ENCODE measurements at places on chromosomes 13 and 19.

DNA sequence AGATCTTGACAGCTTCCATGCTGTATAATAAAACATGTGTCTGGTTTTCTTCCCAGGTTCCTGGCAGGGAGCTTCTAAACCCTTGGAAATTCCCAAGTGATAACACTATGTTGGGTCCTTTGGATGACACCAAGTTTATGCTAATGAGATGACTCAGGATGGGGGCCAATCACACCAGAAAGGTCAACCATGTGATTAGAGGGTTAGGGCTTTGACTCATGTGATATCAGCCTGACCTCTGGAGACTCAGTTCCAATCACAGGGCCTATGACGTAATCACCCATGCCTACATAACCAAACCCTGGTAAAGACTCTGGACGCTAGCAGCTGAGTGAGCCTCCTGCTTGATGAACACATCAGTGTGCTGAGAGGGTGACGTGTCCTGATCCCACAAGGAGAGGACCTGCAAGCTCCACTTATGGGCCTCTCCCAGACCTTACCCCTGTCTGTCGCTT is 203.6 kb downstream of the DCLK1 start:
- DNase-seq, result no peak

DNA sequence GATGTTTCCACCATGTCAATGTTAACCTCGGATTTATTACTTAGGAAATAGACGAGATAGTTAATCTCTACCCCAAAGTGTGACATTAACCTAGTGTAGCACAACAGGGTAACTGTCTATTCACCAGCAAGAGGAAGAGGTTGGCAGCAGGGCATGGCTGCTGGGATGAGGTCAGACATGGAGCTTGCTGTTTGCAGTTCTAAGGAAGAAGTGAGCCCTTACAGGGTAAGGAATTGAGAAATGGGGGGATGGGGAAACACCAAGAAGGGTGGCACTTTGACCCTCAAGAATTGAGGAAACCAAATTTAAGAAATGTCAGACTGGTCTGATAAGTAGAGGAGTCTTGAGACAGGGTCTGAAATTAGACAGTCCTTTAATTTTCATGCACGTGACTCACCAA is 62.4 kb downstream of the MBD3L2B start:
- DNase-seq, result no peak

GRCh38 chr13:34155931-34156607 is 338.1 kb downstream of the RFC3 start:
- DNase-seq, result no peak

- DNase-seq, result no peak
Observed at GRCh38 chr13:74707291-74707690, 573.1 kb upstream of the KLF12 start.

DNA sequence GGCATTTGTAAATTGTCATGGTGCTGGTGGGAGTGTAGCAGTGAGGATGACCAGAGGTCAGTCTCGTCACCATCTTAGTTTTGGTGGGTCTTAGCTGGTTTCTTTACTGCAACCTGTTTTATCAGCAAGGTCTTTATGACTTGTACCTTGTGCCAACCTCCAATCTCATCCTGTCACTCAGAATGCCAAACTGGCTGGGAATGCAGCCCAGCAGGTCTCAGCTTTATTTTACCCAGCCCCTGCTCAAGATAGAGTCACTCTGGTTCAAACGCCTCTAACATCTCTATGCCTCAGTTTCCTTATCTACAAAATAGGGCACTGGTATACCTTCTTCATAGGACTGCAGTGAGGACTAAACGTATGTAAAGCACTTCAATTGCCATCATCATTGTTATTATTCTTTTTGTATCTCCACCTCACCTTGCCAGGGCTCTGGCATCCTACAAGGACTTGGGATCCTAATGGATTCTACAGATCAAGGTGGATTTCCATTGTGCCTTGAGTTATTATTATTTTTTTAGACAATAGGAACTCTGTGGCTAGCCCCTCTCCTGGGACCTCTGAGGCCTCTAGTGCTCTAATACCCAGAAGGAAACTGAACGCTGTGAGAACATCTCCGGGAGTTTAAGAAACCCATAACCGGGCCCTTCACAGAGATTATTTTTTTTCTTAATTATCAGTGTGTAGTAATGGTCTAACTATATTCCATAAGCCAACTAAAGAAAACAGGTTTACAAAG is 69.0 kb upstream of the RGCC start:
- no peak for DNase-seq

DNA sequence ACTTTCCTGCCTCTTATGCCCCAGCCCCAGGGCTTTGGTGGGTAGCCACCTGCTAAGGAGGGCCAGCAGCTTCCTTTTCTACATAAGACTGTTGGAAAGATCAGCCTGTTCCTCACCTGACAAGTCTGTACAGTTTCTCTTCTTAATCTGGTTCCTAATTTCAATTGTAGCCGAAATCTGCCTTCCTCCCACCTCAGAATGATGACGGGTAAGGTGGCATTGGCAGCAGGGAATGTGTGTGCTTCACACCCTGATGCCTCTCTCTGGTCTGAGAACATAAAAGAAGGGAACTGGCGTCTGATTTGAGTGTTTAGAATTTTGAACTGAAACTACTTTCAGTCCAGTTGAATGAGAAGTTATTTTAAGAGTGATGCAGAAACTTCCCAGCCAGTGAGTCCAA is 16.0 kb downstream of the MAU2 start:
- no peak for DNase-seq

DNA sequence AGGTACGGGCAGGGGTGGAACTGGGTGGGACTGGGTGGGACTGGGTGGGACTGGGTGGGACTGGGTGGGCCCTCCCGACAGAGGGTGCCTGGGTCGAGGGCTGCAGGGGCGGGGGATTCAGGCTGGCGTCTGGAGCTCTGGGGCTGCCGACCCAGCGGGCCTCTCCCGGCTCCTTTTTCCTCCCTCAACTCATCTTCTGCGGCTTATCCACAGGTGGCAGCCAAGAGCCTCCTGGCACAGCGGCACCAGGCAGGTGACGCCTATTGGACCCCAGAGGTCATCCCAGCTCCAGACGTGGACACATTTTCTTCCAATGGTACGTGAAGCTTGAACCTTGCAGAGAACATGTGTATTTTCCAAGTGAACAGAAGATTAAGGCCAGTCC is 533 bp downstream of the ZNF544 start:
- DNase-seq, result no peak

DNA sequence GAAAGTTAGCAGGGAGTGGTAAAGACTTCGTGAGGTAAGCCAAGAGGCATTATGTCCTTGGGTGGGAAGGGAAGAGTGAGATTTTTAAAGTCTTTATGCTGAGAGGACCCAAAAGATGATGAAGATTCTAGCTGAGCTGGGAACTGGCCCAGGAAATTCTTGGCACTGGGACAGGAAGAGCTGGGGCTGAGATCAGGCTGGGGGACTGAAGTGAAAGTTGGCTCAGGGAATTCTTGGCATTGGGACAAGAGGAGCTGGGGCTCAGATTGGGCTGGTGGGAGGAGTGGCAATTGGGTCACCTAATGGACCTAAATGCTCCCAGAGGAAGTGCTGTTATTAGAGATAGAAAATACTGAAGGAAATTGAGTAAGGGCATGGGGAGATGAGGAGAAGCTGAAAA is 8.8 kb downstream of the SCEL start:
- DNase-seq, result peak; percentile 10

DNA sequence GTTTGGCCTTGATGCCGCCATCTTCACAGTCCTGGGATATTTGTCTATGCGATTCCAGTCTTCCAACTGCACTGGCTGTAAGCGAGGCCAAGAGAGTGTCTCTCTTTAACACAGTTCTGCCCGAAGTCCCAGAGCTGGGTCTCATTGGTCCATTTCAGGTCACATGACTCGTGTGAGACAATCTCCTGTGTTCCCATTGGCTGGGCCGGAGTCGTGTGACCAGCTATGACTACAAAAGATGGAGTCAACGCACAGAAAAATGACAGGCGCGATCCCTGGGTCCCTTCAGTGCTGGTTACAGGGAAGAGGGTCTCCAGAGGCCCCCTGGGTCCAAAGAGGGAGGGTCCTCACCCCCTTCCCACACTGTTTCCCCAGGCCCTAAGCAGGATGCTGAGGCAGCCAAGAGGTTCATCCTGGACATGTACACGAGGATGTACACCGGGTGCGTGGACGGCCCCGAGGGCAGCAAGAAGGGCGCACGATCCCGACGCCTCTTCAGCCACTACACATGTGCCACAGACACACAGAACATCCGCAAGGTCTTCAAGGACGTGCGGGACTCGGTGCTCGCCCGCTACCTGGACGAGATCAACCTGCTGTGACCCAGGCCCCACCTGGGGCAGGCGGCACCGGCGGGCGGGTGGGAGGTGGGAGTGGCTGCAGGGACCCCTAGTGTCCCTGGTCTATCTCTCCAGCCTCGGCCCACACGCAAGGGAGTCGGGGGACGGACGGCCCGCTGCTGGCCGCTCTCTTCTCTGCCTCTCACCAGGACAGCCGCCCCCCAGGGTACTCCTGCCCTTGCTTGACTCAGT is 15.9 kb upstream of the S1PR4 start:
- no peak for DNase-seq

DNA sequence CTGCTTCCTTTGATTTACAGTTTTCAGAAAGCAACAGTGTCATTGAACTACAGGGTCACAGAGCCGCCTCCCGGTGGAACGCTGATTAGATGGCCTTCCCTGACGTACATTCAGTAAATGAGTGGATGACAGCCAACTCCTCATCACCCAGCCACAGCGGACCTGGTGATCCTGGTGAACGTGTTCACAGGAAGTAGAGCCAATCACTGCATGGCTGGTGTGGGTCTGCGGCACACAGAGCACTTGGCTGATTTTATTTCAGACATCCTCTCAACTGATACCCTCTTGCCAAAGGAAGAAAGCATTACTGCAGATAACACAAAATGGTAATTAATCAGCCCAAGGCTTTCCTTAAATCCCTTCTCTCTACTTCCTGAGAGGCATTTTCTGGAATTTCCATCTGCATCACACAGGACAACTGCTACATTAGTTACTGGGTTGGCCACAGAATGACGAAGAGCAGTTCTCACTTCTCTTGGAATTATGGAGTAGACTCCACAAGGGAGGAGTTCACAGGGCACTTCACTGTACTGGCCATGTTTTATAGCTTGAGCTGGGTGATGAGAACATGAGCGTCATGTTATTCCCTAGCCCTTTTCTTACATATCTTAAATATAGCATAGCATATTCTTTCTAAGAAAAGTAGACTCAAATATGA is 84.0 kb upstream of the SLC7A1 start:
- DNase-seq, result no peak

DNA sequence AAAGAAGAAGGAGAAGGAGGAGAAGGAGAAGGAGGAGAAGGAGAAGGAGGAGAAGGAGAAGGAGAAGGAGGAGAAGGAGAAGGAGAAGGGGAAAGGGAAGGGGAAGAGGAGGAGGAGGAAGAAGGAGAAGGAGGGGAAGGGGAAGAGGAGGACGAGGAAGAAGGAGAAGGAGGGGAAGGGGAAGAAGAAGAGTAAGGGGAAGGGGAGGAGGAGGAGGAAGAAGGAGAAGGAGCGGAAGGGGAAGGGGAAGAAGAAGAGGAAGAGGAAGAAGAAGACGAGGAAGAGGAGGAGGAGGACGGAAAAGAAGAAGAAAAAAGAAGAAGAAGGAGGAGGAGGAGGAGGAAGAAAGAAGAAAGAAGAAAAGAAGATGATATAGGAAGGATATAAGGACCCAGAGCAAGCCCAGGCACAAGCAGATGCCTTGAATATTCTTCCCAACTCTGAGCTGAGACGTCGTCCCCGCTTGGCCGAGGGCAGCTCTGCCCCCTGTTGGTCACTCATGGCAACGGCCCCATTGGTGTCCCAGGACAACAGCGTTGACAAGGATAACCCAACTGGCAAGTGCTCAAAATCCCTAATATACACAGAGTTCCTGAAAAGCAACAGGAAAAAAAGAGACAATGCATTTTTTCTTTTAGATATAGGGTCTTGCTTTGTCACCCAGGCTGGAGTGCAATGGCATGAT is 30.6 kb upstream of the IGSF23 start:
- no peak for DNase-seq

- no peak for DNase-seq
Observed at GRCh38 chr13:49464085-49464484, 20.0 kb downstream of the SETDB2 start.

- peak; percentile 2 for DNase-seq
Observed at GRCh38 chr19:15025217-15025616, 24.1 kb upstream of the CASP14 start.

DNA sequence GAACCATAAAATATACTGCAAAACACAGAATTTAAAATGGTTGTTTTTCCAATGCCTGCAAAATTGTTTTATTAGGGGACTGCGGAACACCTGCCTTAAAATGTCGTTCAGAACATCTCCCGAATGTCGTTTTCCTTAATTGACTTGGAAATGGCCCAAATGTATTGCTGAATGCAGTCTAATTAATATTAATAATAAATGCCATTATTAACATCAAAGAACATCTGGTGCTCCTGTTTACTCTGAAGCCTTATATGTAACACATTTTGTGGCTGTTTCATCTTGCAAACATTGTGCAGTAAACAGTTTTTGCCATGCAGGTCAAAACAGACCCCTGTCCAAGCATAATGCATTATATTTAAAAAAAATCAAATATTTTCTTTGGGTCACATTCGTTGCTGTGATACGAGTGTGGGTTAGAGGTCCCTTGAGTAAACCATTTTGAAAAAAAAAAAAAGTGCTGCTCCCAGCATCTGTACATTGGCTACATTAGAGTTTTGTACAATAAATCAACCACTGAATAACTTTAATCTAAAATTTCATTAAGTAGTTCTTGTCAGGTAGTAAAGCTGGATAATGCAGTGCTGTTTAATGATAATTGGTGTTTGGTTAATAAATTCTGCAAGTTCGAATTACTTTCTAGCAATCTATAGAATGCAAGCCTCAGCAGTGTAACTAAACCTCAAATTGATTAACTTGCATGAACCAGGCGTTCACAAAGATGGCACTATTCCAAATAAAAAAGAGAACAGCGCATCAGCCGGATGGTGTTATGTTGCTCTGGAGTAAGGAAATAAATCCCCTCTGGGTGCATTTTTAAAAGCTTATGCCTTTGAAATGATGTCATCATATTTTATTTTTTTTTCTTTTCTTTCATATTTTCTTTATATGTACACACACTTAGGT is 140.2 kb downstream of the ZNF536 start:
- peak; percentile 99 for DNase-seq

GRCh38 chr19:58118979-58119733 is 21.1 kb upstream of the ZSCAN18 start:
- DNase-seq, result no peak

DNA sequence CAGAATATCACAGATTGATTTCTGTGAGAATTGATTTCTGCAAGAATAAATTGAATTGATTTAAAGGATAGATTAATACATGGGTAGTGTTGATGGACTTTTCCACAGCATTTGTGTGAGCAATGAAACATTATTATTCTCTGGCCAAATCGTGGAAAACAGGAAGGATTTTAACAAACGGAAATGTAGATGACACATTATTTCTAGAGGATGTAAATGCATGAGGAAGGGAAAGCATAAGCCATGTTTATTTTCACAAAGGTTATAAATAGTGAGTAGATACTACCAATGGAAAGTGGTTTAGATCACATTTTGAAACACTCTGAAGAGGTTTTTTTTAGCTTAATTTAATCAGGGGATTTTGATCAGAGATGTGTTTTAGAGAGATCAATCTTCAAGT is 1534.6 kb upstream of the MIR17HG start:
- no peak for DNase-seq

DNA sequence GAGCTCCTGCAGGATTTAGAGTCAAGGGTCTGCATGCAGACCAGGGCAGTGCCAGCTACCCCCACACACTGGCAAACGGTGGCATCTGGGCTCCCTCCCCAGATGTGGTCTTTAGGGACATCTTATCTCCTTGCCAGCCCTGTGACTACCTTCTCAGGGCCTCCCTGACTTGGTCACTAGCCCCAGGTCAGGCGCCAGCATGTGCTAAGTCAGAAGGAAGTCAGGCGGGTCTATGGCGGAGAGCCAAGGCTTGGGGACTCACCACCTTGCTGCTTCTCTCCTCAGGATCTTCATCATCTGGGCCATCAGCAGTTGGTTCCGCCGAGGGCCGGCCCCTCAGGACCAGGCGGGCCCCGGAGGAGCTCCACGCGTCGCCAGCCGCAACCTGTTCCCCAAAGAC is 17.6 kb downstream of the CLPTM1 start:
- no peak for DNase-seq
